ENCODE measurements at places on chromosomes 1 and 21.

DNA sequence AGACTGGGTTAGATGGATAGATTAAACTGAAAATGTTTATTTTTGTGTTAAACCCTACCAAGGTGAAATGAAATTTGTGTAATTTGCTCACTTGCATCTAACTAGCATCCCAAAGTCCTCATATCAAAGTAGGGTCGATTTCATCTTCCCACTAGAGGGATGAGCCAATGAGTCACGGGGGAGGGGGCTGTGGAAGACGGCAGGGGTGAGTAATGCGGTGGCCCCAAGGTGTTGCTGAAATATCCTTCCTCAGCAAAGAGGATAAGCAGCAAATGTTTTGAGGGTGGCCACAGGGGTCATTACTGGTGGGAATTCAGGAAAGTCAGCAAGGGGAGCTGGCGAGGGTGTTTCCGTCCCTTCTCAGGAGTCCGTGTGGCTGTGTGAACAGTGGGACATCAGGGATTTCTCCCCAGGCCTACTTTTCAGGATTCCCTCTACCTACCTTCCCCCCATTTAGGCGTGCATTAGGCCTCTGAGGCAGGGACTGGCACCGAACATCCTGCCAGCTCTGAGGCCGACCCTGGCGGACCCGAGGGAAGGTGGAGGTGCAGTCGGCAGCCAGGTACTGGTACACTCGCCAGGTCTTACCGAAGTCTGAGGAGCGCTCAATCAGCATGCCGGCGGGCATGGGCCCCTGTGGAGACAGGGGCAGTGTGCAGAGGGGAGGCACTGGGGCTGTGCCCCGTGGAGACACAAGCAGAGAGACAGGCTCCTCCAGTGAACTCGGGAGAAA, 18.1 kb downstream of the LAMB3 start:
- no peak for DNase-seq

GRCh38 chr21:29557200-29557599, 258.5 kb downstream of the BACH1 start:
- no peak for DNase-seq

DNA sequence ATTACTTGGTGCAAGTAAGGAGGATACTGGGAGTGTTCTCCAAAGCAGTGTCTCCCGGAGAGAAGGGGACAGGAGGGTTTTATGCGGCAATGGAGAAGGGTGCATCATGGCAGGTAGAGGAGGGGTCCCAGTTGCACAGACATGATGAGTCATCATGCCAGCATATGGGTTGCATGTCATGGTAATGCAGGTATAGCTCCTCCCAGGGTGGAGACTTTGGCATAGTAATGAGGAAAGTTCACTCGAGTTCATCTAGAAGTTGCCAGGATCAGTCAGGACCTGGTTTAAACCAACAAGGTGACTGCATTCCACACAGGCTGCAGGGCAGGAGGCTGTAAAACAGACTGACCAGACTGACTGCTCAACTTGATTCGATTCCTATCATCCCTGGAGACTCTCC, 355.7 kb upstream of the DUSP10 start:
- DNase-seq = no peak

GRCh38 chr1:107842241-107842640, 122.7 kb downstream of the VAV3 start:
- DNase-seq = no peak

GRCh38 chr1:41768583-41768982, 150.1 kb downstream of the HIVEP3 start:
- DNase-seq = no peak

GRCh38 chr1:48817505-48818114, 40.9 kb upstream of the BEND5 start:
- peak; percentile 61 for DNase-seq

- no peak for DNase-seq
These were observed 42.8 kb upstream of the PADI1 start for GRCh38 chr1:17161926-17162800.

- DNase-seq = no peak
These were observed 12.3 kb downstream of the ERRFI1 start for GRCh38 chr1:8013800-8014199.

- DNase-seq = no peak
These were observed 54.4 kb downstream of the KCNAB2 start for GRCh38 chr1:6099787-6100765.

DNA sequence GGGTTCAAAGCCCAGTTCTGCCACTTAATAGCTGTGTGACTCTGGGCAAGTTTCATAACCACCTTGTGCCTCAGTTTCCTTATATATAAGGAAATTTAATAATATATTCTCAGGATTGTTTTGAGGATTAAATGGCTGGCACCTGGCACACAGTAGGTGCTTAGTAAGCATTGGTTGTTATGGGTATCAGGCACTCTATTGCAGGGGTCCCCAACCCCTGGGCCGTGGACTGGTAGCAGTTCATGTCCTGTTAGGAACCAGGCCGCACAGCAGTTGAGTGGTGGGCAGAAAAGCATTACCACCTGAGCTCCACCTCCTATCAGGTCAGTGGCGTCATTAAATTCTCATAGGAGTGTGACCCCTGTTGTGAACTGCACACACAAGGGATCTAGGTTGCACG, 18.5 kb downstream of the PARS2 start:
- DNase-seq = no peak

- DNase-seq = no peak
These were observed 95.0 kb downstream of the GLIS1 start for GRCh38 chr1:53643881-53644390.

- peak; percentile 43 for DNase-seq
These were observed 36.7 kb downstream of the ERI3 start for GRCh38 chr1:44318097-44319088.

DNA sequence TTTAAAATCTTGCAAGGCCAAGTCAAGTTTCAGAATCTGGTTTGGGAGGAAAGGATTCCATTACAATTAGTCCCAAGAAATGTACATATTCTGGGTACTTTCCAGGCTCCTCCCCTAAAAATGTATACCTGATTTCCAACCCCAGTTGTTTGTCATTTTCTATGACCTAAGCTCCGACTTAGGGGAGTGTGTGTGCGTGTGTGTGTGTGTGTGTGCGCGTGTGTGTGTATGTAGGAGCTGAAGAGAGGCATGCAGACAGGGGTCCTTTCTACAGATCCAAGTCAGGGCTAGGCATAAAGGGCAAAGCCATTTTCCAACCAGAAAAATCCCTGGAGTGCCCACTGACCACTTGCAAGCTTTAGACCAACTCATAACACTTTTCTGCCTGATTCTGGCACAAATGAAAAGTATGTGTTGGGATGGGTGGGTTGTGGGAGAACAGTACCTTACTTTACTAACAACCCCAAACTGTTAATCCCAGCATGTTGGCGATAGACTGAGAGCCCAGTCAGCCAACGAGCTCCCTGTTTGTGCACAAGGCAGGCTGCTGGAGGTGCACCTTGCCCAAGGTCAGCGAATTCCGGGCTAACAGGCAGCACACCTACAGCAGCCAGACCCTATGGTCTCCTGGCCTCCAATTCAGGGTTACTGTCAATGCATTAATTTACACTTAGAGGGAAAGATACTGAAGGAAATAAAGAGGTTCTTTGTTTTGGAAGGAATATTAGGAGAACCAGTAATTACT, 1.7 kb downstream of the TRABD2B start:
- no peak for DNase-seq

GRCh38 chr1:165303386-165303785, 53.1 kb downstream of the LMX1A start:
- DNase-seq = no peak

DNA sequence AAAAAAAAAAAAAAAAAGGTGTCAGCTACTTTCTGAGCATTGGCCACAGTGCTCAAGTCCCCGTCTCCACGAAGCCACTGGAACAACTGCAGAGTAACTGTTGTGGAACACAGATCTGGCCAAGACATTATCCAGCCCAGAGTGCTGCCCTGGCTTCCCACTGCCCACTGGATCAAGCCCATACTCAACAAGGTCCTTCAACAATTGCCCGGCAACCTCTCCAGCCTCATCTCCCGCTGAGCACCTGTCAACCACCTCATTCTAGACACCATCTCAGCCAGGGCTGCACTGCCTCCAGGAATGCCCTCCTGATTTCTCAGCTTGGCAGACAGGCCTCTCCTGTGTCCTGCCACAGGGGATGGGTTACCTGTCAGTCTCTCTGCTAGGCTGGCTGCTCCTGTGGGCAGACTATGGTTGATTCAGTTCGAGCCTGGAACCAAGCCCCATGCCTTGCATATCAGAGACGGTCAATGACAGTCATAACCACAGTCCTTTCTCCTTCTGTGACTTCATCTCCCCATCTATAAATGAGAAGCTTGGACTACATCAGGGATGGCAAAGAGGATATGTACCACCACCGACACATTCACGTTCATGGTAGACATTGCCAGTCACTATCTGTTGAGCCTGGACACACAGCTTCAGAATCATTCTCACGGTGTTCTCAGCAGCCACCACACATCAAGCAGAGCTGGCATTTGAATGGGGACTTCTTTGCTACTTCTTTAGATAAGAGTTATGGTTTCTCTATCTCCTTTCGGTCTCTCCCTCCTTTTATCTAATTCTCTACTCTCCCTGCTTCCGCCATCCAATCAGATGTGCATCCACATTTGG, 76.9 kb downstream of the MRPL37 start:
- no peak for DNase-seq

DNA sequence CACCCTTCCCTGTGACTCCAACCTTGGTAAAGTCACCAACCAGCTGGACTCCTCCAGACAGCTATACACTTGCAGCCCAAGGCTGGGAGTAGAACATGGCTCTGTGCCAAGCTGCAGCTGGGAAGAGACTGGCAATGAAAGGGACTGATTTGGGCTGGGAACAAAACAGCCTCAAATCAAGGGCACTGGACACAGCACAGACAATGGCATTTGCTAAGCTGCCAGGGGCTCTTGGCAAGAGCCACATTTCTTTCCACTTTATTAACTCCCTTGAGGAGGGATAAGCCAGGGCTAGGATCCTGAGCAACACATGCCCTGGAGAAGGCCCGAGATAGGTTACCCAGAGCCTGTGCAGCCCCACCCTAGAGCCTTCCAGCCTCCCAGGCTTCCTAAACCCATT, 12.0 kb downstream of the SYT11 start:
- DNase-seq = peak; percentile 60

- DNase-seq = peak; percentile 88
These were observed 626 bp downstream of the PTP4A2 start for GRCh38 chr1:31937300-31938183.

GRCh38 chr1:245432228-245432875, 277.6 kb downstream of the KIF26B start:
- DNase-seq = no peak

GRCh38 chr1:84749427-84749826, 59.2 kb upstream of the SSX2IP start:
- DNase-seq = no peak

- peak; percentile 75 for DNase-seq
These were observed 3.5 kb downstream of the PPP1R15B start for GRCh38 chr1:204408074-204408507.

GRCh38 chr1:44012404-44012803, 18.9 kb downstream of the SLC6A9 start:
- no peak for DNase-seq

- DNase-seq = peak; percentile 17
These were observed 28.4 kb downstream of the POFUT2 start for GRCh38 chr21:45259206-45259840.

GRCh38 chr1:245804696-245805095, 649.9 kb downstream of the KIF26B start:
- DNase-seq = no peak

GRCh38 chr1:230807029-230807428, 59.8 kb downstream of the CAPN9 start:
- no peak for DNase-seq

DNA sequence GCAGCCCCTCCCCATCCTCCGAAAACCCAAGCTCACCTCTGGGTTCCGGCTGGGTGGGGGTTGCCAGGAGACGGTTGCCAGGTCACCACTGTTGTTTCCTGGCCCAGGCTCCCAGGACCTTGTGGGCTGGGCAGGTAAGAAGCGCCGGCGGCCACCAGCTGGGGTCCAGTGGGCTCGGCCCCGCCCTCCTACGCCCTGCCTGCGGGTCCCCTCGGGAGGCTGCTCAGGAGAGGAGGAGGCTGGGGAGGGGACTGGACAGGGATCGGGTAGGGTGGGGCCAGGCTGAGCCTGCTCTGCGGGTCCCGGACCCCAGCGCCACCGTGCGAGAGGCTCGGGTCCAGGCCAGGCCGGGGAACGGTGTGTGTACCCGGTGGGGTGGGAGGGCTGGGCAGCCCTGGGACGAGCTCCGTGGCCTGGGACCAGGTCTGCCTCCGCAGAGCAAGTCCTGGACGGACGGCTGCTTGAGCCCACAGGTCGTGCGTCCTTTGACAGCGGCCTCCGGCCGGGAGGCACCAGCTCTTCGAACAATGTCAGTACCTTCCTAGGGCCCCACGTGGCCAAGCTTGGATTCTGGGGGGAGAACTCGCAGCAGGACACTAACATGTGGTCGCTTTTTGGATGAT, at the start of gene TTLL10:
Gene TTLL10, plus strand, starts transcription at position 88 of the 623 bp plus-strand sequence. CDS start 5,336 bp downstream, outside the sequence.
- no peak for DNase-seq

DNA sequence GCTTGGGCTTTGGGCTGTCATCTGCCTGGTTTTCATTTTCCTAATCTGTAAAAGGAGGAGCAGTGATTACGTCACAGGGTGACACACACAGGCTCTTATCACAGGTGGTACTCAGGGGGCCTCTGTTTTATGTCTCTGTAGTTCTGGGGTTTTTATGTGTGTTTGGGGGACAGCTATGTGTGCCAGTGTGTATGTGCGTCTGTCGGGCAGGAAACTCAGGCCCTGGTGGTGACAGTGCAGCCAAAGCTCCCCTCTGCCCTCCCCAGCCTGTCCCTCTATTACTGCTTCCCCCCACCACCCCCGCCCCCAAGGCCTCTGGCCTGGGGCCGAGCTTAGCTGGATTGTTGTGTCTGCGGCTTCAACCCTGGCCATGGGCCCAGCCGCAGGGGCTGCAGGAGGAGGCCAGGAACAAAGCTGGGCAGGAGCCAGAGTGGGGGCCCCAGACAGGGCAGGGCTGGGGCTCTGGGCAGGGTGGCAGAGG, 13.3 kb downstream of the MFAP2 start:
- peak; percentile 93 for DNase-seq

DNA sequence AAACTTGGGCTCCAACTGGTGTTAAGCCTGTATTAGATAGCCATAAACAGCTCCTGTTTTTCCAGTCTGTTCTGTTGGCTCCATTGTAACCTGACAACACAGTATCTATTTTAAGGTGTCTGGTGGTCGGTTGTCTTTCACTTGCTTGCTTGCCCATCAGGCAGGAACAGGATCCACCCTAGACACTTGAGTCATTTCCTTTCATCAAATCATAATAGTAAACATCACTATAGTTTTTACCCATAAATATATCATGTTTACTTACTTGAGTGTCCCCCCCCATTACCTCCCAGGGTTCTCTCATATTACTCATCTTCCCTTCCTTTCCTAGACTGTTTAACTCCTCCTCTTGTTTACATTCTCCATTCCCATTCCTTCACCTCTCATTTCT, 2.9 kb downstream of the DDI2 start:
- no peak for DNase-seq

DNA sequence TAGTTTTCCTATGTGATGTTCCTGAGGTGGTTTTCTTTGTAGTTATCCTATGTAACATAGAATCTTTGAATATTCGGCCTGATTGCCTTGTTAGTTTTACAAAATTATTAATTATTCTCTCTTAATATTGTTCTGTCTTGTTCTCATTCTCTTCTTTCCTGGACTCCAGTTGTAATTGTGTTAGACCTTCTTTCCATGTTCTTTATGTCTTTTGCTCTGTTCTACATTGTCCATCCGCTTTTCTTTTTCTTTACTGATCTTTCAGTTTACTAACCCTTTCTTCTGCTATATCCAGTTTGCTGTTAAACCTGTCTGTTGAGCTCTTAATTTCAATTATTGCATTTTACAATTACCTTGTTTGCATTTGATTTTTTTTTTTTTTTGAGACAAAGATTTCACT, 89.3 kb downstream of the PEX14 start:
- DNase-seq = no peak

- DNase-seq = no peak
These were observed 27.3 kb downstream of the F3 start for GRCh38 chr1:94514095-94514727.

GRCh38 chr1:201938440-201939035, 7.8 kb downstream of the LMOD1 start:
- no peak for DNase-seq

Data from ovary (tissue), 10 donors.